Stimulated activated CD4-positive, alpha-beta T cell treated with anti-CD3 and anti-CD28 coated beads, Interleukin-1b, Interleukin-23, amount 100 ng/mL, for 1 hour (primary cell): ENCODE measurements at places on chromosomes 16 and 17.

DNA sequence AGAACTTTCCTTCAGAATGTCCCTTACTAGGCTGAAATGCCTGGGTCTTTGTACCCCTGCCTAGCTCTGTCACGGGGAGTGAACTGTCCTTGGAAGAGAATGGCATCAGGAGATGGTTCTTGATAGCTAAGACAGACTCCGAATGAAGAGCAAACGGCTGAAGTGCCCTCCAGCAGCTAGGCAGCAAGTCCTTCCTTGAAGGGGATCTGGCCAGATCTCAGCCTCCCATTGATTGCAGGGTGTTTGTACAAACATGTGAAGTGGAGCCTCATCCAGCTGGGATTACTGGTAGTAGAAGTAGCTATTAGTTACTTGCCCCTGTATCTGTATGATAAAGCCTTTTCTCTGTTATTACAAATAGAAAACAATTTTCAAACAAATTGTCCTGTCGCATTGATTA, 30.9 kb downstream of the LRRC36 start:
- DNase-seq = no peak

DNA sequence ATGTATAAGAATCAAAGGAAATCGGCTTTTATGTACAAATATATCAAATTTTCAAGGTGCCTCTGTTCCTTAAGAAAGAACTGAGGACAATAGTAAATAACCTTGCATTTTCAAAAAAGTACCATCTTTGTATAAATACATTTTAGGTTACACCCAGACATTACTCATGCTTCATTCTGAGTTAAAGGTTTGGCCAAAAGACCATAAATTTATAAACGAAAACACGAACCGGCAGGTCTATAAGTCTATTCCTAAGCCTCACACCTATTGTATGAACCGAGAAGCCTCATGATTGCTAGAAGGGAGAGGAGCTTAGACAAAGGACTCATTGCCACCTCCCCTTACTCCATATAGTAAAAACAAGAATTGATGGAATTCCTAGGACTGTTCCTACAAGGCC, 94.6 kb upstream of the PSMD7 start:
- no peak for DNase-seq

DNA sequence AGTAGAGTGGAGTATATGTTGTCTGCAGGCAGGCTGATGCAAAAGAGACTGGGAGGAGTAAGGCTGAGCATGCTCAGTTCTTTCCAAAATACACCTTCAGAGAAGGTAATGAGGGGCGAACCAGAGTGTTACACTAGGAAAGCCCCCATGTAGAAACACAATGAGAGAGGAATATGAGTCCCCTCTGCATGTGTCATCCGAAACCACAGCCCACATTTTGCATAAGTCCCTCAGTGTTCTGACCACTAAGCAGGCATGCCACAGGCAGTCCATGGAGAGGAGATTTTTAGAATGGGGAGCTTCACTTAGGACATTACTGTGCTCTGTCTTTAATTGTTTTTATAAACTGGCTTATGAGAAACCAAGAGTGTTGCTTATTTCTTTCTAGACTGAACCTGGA, 32.0 kb downstream of the SLC6A2 start:
- DNase-seq = no peak

DNA sequence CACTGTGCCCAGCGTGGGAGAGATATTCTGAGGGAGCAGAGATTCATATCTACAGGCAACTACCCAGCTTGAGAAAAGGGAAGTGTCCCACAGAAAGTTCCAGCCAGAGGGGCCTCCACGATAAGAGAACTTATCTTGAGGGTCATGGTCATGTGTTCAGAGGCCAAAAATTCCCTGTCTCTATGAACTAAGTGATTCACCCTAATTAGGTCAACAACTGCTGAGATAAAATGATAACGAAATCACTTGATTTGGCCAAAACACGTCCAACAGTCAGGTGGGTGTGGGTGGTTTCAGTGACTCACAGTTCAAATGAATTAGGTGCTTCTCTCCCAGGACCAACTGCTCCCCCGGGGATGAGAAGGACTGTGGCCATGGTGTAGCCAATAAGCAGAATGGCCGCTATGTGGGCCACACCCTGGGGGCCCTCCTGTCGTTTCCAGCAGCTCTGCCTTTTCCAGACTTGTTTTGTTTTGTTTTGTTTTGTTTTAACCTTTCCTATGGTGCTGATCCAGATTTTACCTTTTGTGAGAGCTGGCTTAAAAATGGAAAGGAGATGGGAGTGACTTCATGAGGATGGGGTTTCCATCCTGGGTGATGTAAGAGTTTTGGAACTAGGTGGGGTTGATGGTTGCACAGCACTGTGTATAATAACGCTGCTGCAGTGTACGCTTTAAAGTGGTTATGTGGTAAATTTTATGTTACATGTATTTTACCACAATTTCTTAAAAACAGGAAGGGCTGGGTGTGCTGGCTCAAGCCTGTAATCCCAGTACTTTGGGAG, 8.7 kb downstream of the DNAI2 start:
- DNase-seq = peak; percentile 3

DNA sequence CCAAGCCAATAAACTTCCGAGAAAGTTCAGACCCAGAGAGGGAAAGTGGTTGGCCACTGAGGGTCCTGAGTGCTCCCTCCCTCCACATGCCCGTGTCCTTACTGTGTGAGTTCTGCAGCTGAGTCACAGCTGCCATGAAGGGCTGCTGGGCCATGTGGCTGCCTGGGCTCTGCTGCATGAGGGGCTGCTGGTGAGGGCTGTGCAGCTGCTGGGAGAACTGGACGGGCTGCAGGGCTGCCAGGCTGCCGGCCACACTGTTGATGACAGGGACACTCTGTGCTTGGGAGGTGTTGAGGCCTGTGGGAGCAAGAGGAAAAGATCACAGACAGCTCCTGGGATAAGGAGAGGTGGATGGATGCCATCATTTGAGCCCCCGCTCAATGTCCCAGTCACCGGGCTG, 44.0 kb downstream of the HNF1B start:
- no peak for DNase-seq

DNA sequence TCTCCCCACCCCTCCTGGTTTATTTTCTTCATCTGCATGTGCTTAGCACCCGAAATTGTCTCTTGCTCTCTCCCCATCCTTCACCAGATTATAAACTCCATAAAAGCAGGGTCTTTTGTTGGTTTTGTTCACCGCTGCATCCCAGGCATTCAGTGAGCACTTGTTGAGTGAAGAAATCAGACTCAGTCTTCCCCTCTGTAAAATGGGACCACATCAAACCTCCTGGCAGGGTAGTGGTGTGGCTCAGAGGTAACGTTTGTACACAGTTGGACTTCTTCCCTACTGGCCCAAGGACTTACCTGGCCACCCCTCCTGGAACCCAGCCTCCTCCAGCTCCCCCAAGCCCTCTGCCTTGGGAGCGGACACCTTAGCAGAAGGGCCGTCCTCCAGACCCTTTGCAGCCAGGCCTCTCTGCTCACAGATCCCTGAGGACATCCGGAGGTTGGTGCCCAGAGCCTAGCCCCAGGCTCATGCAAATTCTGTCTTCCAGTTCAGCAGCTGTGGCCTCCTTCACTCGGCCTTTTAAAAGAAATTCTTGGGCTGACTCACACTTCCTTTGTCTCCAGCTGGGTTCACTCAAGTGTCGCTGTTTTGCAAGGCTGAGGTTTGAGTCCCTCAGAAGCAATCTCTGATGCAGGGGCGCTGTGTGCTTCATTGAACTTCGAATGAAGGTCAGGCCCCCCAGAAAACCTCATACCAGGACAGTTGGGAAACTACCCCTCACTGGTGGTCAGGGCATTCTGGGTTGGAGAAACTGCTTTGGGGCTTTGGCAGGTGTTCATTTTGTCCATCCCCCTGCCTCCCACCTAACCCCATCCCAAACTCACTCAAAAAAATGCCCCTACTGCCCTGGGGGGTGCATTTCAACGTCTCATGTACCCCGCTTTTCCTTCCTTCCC, 16.8 kb upstream of the RMI2 start:
- DNase-seq = no peak

DNA sequence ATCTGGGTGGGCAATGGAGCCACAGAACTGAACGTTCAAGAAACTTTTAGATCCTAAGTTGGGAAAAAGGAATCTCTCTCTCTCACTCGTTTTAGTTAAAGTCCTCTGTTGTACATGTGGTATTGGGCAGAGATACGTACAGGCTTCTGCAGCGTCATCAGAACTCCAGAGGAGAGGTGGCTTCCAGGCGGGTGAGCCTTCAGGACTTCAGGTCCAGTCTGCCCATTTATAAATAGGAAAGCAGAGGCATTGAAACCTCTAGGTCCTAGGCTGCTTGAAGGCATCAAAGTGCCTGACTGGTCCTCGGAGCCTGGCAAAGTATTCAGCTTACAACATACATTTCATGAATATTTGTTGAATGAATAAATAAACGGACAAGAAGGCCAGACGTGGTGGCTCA, 8.1 kb upstream of the TNFRSF13B start:
- no peak for DNase-seq

GRCh38 chr17:71232801-71233559, 887.8 kb upstream of the SOX9 start:
- no peak for DNase-seq

DNA sequence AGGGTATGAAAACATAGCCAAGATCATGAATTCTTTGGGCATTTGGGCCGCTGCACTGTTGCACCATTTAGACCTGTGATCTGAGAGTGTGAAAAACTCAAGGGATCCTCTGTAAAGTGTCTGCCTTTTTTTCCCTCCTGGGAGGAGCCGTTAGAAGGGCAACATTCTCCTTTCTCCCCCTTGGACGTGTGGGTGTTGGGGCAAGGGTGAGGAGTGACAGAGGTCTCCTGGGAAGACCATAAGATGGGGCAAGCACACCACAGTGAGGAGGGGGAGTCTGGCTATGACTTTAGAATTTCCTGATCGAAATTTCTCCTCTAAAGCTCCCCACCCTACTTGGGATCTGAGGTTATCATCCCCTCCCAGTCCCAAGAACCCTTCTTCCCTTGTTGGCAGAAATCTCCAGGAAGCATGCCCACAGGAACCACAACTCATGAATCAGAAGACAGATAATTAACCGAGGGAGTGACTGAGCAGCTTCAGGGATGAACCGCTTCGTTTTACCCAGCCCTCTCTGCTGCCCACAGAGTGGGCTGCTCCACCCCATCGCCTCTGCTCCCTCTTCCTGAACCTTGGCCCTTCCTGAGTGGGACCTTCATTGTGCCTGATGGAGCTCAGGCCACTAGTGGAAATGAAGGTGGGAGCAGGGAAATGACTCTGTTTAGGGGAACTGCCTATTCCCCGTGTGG, 4.2 kb downstream of the ITGB3 start:
- no peak for DNase-seq

DNA sequence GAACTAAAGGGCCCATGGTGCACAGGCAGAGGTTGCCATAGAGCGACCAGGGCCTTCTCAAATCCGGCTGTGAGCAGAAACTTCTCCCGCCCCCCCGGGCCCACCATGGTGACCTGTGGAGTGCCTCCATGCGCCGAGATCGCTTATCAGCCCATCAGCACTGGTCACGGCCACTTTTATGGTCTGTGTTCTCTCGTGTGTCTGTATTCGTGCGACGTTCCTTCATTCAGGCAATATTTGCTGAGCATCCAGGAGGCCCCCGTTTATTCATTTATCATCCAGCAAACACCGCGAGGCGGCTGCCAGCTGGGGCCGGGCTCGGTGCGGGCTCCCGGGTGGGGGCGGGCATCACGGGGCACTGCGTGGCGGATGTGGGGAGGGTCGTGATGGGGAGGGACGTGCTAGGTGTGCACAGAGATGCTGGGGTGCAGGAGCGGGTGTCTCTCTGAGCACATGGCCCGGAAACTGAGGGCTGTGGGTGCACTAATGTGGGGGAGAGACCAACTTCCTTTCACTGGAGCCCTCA, 88.0 kb upstream of the CBX4 start:
- no peak for DNase-seq
